ENCODE measurements at places on chromosomes 5 and 9. TPM values are rescaled to one million over a fixed set of nuclear protein-coding genes. Genes with fewer than 3 reads are reported as not detected.

The BHMT gene
- not detected for polyA plus RNA-seq

- no peak for DNase-seq
Measured at GRCh38 chr9:93952784-93953495, 2.2 kb downstream of the BARX1 start.

DNA sequence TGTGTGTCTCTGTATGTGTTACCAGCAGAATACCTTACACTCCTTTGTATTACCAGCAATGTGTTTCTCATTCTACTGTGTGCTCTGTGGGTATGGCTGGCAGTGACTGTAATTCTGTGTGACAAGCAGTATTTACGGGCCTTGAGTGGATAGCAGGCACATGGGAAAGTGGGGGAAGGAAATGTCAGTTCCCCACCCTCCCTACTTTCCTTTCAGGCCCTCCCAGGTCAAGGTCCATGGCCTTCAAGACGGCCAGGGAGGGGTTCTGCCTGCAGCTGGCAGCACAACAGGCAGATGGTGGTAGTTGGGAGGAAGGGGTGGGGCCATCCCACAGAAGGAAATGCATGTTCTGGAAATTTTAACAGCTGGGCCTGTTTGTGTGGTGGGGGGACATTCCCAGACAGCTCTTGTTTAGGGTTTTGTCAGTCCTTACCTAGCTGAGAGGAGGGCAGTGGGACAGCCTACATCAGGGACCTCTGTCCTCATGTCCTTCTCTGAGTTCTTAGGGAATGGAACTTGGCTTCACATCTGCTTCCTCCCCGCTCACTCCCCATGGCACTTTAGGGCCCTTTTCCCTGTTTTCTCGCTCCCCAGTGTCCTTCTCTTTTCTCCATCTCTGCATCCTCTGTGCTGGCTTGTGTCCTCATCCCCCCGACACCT is 14.6 kb upstream of the TNIP1 start:
- DNase-seq: no peak

The DND1 gene
- 0.21 TPM for polyA plus RNA-seq

DNA sequence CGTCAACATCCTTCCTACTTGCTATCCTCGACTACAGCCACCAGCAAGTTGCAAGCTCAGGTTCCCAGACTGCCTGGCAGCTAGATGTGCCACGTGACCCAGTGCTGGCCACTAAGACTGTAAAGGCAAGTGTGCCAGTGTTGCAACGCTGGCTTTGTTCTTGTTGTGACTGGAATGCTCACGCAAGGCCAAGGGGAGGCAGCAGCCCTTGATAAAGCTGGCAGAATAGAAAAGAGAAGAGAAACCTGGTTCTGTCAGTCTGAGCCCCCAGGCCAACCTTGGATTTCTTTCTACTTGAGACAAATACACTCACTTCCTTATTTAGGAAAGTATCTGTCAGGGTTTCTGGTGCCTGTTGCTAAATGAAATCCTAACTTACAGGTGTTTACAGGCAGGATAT is 113.0 kb downstream of the KLHL3 start:
- no peak for DNase-seq

DNA sequence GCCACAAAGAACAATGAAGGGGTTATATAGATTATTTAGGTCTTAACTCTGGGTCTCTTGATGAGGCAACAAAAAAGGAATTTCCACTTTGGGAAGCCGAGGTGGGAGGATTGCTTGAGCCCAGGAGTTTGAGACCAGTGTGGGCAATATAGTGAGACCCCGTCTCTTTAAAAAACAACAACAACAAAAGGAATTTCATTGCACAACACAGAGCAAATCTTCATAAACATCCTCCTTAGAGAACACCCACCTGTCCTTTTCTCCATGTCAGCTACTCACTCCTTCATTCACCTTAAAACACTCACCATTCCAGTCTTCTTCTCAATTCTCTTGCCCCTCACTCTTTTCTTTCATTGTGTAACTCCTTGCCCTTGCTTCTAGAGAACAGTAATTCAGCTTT is 39.8 kb upstream of the CEMIP2 start:
- DNase-seq: no peak

DNA sequence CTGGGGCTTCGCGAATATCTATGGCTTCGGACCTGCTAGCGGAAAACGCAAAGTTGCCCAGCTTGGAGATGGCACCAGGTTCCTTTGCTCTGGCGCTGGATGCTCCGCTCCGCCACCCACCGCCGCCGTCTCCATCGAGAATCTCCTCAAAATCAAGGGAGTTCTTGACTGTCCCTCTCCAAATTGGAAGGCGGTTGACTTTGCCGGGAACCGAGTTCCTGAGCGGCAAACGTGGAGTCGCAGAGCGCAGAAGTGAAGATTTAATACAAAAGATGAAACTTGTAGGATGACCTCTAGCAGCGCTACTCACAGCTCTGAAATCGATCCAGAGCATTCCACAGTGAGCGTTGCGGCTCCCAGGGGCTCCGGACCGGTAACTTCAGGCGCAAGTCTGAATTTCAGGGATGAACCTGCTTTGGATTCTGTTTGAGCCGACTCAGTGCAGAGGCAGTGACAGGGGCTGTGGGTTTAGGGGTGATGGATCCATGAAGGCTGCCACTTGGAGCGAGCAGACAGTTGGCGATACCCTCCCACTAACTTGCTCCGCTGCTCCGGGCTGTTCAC is 1641.5 kb upstream of the C9orf72 start:
- DNase-seq: no peak

DNA sequence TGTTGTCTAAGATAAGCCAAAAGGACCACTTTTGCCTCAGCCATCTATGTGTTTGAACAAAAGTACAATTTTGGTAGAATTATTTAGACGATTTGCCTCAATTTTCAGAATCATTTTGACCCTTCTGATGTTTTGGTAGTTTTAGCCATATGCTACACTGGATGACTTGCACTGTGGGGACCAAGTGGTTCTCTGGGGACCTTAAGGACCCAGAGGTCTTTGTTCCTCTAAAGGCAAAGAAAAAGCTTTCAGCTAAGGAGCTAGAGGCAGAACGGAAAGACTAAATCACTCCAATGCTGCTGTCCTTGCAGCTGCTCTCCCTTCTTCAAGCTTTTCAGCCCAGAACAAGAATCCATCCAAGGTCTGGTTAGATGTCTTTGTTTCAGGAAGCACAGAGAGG is 51.0 kb upstream of the APC start:
- DNase-seq: no peak

The PCDHB16 gene
- polyA plus RNA-seq: 0.32 TPM

DNA sequence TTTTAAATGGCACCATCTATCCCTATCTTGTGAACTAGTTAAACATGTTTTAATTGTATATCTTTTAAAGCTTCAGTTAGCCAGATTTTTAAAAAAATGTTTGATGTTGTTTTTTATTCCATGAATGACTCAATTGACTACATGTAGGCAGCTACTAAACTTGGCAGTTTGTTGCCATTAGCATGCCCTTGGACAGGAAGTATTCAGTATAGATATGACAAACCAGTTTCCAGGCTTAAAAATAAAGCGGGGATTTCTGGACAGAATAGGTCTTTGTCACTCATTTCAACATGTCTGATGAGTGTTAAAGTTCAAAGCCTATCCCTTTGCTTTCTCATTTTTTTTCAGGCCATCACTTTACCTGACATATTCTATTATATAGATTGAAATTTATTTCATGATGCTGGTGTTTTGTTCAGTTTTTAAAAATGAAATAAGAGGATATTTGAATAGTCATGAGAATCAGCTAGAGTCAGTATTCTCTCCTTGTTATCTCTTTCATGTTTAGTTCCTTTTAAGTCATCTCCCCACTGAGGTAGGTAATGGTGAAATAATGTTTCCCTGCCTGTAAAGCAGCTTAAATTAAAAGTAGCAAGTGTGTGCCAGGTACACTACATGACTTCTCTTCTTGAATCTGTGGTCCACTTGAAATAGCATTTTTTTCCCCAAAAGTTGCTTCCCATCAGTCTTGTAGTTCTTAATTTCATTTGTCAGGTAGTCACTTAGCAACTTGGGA is 11.9 kb downstream of the TNFAIP8 start:
- no peak for DNase-seq

DNA sequence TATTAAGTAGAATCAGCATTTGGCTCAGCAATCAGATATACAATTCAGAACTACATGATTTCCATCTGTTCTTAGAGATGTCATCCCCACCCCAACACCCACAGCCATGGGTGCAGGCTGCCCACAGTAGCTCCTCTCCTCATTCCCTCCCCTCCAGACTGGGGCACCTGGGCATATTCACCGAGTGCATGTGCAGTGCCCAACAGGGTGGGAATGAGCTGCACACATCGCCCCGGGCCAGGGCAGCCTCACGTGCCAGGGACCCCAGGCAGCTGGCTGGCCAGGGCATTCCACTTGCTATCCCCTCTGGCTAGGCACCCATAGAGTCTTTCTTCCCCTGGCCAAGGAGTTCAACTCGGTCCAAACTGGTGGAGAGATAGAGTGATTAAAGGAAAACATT is 461.9 kb upstream of the NUDT12 start:
- DNase-seq: no peak

The TMEM174 gene
- not detected for polyA plus RNA-seq

The PRLR gene
- 0.59 TPM for polyA plus RNA-seq

The GPRIN1 gene
- 1.9 TPM for polyA plus RNA-seq

GRCh38 chr9:135363596-135363995 is 116.0 kb upstream of the PPP1R26 start:
- no peak for DNase-seq

DNA sequence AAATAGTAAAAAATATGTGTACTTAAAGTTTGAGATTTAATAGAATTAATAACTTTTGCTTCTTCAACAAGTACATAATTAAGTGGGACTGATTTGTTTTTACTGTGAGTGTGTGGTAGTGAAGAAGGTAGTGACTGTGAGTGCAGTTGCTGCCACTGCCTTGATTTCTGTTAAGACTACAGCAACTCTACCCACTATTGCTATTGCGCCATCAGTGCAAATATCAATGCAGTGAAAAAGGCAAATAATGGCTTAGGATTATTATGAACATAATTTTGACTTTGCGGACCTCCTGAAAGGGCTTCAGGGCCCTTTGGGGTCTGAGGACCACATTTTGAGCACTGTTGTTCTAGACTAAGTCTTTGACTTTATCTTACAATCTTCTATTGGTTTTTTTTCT is 112.0 kb upstream of the PITX1 start:
- no peak for DNase-seq

DNA sequence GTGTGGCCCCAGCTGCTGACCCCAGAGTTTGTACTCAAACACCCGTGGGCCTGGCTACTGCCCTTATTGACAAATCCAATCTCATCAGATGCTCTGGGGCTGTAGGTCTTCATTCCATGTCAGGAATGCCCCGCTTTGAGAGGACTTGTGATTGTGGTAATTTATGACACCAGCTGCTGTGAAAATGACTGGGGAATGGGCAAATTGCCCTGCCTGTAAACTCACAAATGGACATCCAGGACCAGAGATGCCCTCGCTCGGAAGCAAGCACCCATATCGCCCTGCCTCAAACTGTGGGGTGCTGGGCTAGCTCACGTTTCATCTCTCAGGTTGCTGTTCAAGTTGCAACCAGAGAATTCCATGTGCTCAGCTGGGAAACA is 225.9 kb upstream of the MAP3K1 start:
- DNase-seq: no peak

The RASGEF1C gene
- not detected for polyA plus RNA-seq

The OBP2B gene
- polyA plus RNA-seq: not detected

GRCh38 chr5:6732634-6733410 is 19.6 kb downstream of the TENT4A start:
- no peak for DNase-seq

The FCHO2 gene
- polyA plus RNA-seq: 15.7 TPM

DNA sequence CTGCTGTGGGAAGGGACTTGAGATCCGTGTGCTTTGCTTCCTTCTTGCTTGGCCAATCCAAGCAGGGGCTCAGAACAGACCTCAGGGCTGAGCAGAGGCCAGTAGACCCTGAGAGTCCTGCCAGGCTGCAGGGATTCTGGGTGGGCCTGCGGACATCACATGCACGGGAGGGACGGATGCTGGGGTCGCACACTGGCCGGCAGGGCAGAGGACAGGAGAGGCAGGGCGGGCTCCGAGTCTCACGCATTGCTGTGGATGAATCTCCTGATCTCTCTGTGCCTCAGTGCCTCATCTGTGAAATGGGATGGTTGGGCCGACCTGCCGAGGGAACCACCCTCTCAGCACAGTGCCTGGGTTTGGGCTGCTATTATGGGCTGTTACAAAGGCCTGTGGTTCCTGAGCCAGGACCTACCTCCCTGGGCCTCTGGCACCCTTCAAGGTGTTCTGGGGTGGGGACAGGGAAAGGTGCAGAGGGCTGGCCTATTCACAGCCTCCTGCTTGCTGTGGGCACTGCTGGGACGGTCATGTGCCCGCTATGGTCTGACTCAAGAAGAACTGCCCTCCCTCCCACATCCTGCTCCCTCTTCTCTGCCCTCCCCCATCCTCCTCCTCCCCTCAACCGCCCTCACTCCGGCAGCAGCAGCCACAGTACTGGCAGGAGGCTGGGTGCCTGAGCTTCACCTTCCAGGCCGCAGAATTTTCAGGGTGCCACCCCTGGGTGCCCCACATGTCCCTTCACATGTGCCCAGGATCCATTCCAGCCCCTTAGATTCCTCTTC is 43.3 kb downstream of the NCS1 start:
- DNase-seq: no peak

- no peak for DNase-seq
Measured at GRCh38 chr5:133408322-133408721, 204.0 kb downstream of the FSTL4 start.

DNA sequence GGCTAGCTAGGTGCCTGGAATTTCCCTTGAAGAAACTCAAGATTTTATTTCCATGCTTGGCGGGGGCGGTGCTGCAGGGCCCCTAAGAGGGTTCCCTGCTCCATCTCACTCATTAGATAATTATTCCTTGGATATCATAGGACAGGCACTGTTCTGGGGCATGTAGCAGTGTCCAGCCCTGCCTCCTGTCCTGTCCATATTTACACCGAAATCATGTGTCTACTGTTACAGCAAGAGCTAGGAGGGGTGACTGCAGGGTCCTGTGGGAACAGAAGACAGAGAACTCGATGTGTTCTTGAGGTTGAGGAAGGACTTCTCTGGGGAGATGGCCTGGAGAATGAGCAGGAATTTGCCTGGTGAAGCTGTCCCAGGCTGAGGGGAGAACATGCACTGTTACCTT is 96.6 kb downstream of the CYFIP2 start:
- DNase-seq: no peak

Data from BJ (cell line).